ENCODE measurements at places on chromosomes 4 and X.

DNA sequence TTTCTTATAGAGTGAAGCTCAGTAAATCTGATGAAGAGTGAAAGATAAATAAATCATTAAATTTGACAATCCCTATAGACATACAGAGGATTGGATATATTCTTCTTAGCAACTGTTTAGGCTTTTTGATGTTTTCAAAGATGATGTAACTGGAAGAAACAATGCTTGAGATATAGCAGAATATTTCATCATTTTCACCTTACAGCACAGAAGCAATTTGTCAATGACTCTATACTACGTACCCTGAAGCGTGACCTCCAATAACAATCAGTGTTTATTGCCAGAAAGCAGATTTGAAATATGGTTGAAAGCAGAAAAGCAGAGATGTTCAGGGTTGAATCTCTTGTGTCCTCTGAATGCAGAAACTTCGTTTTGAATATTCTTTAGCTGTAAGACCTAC lies 228.4 kb downstream of the DTHD1 start:
- DNase-seq, result no peak

GRCh38 chr4:56698329-56698728 lies 17.2 kb upstream of the HOPX start:
- no peak for DNase-seq

- DNase-seq, result no peak
Measured at GRCh38 chrX:129762448-129762847, 17.3 kb upstream of the SASH3 start.

- no peak for DNase-seq
Measured at GRCh38 chr4:40099010-40099409, 42.4 kb downstream of the N4BP2 start.

DNA sequence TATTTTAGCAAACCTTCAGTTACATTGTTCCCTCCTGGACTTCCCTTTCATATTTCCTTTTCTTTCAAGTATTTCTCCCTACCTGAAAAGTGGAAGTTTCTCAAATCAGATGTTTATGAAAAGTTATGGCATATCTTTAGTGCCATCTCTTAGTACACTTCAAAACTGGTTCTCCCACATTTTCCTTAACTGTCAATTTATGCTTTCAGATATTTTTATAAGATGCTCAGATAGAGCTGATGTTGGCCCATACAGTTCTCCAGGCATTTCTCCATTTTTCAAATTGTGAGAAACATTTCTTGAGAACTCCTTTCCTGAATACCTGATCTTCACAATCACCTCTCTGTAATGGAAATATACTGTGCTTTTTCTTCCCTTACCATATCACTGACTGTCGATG lies 32.5 kb upstream of the AP1AR start:
- DNase-seq, result no peak

DNA sequence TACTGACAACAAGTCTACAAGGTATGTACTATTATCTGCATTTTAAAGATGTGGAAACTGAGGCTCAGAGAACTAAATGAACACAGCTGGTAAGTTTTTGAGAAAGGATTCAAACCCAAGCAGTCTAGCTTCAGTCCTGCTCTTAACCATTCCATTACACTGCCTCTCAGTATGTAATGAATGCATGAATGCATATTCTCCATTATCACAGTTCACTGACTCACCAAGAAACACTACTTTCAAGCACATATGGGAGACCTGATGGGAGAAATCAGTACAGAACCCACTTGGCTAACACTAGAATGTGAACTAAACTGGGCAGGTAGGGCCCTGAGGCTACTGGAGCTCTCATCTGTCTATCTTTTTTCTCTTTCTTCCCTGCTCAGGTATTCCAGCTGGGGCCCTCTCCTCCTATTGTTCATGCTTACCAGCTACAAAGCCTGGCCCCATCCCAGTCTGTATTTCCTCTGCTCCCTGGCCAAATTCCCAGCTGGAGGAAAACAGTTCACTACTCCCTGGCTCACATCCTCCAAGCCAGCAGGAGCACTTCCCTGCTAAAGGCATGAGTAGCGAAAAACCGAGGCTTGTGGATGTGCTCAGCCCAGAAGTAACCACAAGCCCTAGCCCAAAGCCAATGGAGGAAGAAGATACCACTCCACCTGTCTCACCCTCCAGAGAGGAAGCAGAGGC lies 178.2 kb upstream of the ARHGEF9 start:
- no peak for DNase-seq

GRCh38 chr4:139300431-139301112 lies 733 bp upstream of the NAA15 start:
- no peak for DNase-seq

GRCh38 chr4:150609131-150609530 lies 27.2 kb downstream of the MAB21L2 start:
- no peak for DNase-seq
